Renal pelvis (tissue), 12 donors: ENCODE measurements at places on chromosomes 7 and 10. TPM values are rescaled to one million over a fixed set of nuclear protein-coding genes. Genes with fewer than 3 reads are reported as not detected.

DNA sequence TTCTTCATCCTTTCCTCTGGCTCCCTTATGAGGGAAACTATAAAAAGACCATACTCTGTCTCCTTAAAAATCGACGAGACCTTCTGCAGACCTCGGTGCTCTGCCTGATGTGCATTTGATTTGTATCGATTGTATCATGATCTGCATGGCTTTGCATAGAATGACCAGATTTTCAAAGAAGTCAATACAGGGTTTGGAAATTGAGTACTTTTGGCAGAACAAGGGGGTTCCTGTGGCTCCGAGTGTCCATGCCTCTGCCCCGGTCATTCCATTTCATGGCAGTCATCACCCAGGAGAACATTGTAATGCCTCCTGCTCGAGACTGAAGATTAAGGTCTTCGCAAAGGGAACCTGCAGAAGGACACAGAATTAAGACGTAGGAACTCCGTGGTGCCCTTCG, 685 bp downstream of the CASP2 start:
- no peak for DNase-seq

DNA sequence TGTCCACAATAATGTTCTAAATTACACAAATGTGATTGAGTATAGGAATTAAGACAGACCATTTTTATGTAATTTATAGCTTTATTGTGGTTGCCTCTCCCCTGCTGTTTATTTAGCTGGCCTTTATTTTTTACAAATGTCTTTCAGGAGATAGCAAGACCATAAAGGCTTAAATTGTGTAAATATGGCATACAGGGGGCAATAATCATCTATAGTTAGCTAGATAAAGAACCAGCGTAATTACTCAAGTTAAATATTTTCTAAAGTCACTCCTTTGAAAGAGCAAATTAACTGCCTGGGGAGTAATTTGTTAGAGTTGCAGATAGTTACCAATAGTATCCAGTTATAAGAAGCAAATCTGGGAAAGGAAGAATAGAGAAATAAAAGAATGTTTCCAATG, at the start of gene MALRD1:
Gene MALRD1 (plus strand): TSS at position 313 of the 400 bp plus-strand sequence. CDS start 138 bp downstream, outside the sequence.
- no peak for DNase-seq

- no peak for DNase-seq
These were observed 8.5 kb upstream of the TMEM270 start for GRCh38 chr7:73852500-73852899.

ZMIZ2 gene
- polyA plus RNA-seq: 94.6 TPM

GRCh38 chr7:2764621-2765020, 76.6 kb downstream of the AMZ1 start:
- no peak for DNase-seq

MCU gene
- polyA plus RNA-seq: 42.6 TPM

DNA sequence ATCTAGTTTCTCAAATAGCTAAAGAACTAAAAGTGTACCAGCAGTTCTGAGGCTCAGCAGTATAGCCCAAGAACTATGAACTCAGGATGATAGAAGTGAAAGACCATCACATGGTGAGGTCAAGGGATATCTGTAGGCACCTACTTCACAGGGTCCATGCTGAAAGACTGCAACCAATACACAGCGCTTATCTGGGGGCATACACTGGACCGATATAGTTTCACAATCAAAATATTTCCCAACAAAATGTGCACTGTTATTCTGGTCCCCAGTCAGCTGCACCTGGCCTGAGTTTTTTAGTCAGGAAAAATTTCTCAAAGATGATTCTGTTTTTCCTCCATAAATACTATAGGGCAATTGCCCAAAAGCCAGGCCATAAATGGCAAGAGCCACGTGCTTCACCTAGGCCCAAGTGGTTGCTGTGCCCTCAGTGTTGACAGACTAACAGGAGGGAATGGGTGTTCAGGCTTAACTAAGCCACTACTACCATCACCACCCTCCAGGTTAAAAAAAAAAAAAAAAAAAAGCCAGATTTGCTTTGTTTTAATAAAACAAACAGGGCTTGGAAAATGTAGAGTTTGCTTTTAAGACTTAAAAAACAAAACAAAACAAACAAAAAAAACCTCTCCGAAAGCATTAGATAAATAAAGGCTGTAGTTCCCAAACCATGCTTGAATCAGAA, 58.5 kb downstream of the OGDH start:
- no peak for DNase-seq

GRCh38 chr7:108247614-108248013, 117.5 kb upstream of the LAMB4 start:
- no peak for DNase-seq

CYTH3 gene
- 35.6 TPM for polyA plus RNA-seq

- no peak for DNase-seq
These were observed 82.4 kb upstream of the NME8 start for GRCh38 chr7:37765872-37766525.

SP8 gene
- polyA plus RNA-seq: not detected

CDC123 gene
- polyA plus RNA-seq: 119 TPM

CCDC126 gene
- polyA plus RNA-seq: 15.3 TPM

- DNase-seq: no peak
These were observed 39.2 kb upstream of the CCDC6 start for GRCh38 chr10:59945590-59945989.

CRTAC1 gene
- polyA plus RNA-seq: 30.6 TPM

HOXA4 gene
- polyA plus RNA-seq: 19.5 TPM

URGCP gene
- polyA plus RNA-seq: 29.2 TPM

DNA sequence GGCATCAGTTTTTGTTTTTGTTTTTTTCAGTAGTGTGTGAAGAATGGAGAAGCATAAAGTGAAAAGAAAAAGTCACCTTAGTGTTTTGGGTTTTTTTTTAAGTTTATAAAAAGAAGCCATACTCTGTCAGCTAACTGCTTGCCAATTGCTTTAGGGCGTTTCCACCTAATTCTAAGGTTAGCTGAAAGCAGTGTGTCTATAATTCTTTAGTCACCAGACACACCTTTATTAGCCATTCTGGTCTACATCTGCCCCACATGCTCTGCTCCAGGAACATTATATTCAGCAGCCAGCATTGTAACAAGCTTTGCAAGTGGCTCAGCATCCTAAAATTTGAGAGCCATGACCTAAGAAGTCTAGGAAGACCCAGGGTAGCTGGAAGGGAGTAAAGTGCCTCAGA, 14.1 kb upstream of the SLC16A12 start:
- no peak for DNase-seq

- no peak for DNase-seq
These were observed 59.1 kb downstream of the STK32C start for GRCh38 chr10:132248455-132249225.

DNA sequence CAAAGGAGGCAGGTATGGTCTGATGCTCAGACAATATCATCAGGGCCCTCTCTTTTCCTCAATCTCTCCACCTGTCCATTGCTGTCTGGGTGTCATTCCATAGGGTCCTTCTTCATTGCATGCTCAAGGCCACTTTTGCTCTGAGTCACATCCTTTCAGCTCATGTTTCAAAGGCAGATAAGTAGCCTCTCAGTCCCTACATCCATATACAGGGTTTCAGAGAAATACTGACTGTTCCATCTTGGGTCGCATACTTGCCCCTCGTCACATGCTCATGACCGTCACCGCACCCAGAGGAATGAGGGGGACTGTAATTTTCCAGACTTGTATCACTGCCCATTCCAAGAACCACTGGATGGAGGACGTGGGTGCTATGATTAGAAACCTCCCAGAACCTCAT, 93.4 kb downstream of the FAM107B start:
- DNase-seq: no peak

GRCh38 chr7:376306-377079, 86.5 kb downstream of the FOXL3 start:
- DNase-seq: no peak

DNA sequence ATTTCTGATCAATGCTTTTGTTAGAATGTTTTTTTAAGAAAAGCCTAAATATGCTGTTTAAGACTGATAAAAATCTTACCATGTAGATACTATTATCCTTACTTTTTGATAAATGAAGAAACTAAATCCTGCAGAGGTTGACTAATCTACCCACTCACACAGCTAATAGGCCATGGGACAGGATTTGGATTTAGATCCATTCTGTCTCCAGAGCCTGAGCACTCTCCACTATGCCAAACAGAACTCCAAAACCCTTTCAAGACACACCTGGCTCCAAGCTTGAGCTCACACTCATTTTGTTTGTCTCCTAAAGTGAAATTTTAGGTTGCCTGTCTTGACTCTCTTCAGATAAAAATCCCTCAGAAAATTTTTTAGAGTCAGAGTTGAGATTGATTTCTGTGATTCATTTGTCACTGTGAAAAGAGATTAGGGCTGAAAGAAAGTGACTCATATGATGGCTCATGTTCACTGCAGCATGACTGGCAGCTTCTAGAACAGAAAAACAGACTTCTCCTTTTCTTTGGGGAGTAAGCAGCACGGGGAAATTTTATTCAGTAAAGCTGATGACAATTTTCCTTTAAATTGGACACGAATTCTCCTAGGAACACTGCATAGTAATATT, 132.3 kb upstream of the POT1 start:
- DNase-seq: no peak

- no peak for DNase-seq
These were observed 110.6 kb upstream of the IMMP2L start for GRCh38 chr7:111672901-111673300.

CPN1 gene
- 2.3 TPM for polyA plus RNA-seq

ACSM6 gene
- polyA plus RNA-seq: 0.23 TPM

- no peak for DNase-seq
These were observed 1.0 kb downstream of the PFKP start for GRCh38 chr10:3068201-3068967.

- no peak for DNase-seq
These were observed 894.5 kb upstream of the MBL2 start for GRCh38 chr10:53667063-53667462.

- DNase-seq: no peak
These were observed 88.5 kb downstream of the IPMK start for GRCh38 chr10:58179238-58179637.

ARID5B gene
- 44.7 TPM for polyA plus RNA-seq

CDHR3 gene
- polyA plus RNA-seq: 6.6 TPM
